Glutamatergic neuron (in vitro differentiated cells): ENCODE measurements at places on chromosomes 7 and 10.

- no peak for DNase-seq
Observed at GRCh38 chr7:131369354-131369753, 41.7 kb downstream of the MKLN1 start.

- DNase-seq: peak; percentile 74
Observed at GRCh38 chr10:30433306-30433729, 666 bp upstream of the MAP3K8 start.

GRCh38 chr7:55288070-55288824 is 76.9 kb upstream of the LANCL2 start:
- DNase-seq: no peak

GRCh38 chr7:132072873-132073272 is 503.4 kb downstream of the PLXNA4 start:
- DNase-seq: no peak

DNA sequence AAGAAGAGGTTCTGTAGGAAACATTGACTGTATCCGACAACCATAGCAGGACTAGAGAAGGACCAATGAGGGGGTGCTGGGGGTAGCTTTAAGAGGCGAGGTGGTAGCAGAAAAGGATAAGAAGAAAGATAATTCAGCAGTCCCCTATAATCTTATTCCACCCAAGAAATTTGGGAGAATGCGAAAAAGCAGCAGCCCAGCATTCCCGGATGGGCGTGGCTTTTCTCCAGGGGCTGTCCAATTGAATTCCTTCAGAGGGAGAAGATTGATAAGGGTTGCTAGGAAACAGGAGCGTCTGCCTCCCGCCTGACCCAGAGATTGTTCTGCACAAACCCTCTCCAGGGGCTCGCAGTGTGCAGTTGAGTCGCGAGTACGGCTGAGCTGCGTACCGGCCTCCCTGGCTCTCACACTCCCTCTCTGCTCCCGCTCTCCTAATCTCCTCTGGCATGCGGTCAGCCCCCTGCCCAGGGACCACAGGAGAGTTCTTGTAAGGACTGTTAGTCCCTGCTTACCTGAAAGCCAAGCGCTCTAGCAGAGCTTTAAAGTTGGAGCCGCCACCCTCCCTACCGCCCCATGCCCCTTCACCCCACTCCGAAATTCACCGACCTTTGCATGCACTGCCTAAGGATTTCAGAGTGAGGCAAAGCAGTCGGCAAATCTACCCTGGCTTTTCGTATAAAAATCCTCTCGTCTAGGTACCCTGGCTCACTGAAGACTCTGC is at the start of gene GRM3:
GRM3 (plus strand) TSS at position 349 of the 721 bp plus-strand sequence. CDS start 121,237 bp downstream, outside the sequence.
- DNase-seq: peak; percentile 60

DNA sequence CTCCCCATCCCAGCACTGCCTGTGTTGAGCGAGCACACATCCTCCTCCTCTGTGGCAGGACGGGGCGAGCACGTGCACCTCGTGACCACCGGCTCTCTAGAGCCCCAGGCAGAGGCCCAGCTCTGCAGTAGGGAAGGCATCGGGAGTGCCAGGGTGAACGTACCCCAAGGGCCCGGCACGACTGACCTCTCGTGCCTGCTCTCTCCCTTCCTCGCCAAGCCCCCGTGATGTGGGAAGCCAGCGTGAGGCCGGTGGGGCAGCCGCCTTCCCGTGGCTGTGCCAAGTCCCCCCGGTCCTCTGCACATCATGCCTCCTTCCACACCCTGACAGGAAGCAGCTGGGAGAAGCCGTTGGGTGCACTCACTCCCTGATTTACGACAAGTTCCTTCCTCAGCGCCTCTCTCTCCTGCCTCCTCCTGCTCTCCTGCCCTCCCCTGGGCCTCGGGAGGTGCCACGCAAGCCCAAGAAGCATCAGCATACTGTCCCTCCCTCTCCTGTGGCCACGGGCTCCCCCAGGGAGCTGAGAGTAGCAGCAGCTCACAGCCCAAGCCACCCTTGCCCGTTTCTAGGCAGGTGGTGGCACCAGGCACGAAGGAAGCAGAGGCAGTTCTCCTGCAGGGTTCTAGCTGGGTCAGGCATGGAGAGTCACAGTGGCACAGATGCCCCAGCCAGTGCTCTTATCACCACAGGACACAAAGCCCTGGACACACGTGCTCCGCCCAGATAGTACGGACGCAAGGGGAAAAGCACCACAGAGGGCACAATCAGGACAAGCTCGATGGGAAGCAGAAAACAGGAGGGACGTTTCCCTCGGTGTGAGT is 47.0 kb downstream of the AMZ1 start:
- no peak for DNase-seq
